NCI-H345 (cell line): ENCODE measurements at places on chromosomes 16 and 17.

GRCh38 chr16:79933603-79934002 lies 333.1 kb upstream of the MAF start:
- no peak for DNase-seq

DNA sequence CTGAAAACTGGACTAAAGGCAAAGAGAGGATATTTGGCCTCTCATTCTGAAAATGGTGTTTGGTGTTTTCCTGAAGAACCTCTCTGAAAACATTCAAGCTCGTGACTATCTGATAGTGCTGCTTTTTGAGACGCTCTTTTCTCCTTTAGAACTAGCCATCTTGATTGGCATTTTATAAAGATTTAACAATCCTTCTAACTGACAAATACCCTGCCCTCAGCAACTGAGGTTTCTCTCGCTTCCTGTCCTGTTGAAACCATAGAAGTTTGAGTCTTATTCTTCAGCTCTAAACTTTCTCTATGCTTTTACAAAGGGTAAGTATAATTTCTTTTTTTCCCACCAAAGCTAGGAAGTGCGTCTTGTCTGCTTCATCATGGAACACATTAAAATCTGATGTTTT lies 13.3 kb downstream of the CNEP1R1 start:
- no peak for DNase-seq

DNA sequence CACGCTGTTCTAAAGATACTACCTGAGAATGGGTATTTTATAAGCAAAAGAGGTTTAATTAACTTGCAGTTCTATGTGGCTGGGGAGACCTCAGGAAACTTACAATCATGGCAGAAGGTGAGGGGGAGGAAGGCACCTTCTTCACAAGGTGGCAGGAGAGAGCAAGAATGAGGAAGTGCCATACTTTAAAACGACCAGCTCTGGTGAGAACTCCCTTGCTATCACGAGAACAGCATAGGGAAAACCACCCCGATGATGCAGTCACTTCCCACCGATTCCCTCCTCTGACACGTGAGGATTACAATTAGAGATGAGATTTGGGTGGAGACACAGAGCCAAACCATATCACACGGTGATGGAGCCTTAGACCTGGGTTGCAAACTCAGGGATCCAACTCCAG lies 317.5 kb upstream of the EEF2KMT start:
- DNase-seq: no peak

- no peak for DNase-seq
Observed at GRCh38 chr16:1278477-1278876, 22.6 kb downstream of the TPSD1 start.
